Cerebellar nuclear complex (tissue), 1 donor: ENCODE measurements at places on chromosomes 6 and 20.

GRCh38 chr6:13260831-13261230, 67.5 kb downstream of the TBC1D7 start:
- DNase-seq, result no peak

DNA sequence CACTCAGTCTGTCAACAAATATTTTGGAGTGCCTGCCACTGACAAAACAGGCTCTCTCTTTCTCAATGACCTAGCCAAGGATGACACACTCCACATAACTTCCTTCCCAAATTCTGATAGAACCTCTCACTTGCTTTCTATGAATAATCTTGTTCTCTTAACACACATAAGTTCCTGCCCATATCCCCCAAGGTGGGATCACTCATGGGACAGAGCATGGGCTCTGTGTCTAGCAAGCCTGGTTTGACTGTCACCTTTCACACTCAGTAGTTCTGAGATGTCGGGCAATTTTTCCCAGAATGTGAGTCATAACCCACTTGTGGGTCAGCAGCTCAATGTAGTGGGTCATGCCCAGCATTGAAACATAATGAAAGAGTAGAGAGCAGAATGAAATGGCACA, 78.1 kb downstream of the LRFN2 start:
- no peak for DNase-seq

GRCh38 chr6:36169023-36170007, 27.2 kb upstream of the BRPF3 start:
- DNase-seq, result no peak

- DNase-seq, result no peak
These were observed 13.5 kb downstream of the THBS2 start for GRCh38 chr6:169240125-169240524.

DNA sequence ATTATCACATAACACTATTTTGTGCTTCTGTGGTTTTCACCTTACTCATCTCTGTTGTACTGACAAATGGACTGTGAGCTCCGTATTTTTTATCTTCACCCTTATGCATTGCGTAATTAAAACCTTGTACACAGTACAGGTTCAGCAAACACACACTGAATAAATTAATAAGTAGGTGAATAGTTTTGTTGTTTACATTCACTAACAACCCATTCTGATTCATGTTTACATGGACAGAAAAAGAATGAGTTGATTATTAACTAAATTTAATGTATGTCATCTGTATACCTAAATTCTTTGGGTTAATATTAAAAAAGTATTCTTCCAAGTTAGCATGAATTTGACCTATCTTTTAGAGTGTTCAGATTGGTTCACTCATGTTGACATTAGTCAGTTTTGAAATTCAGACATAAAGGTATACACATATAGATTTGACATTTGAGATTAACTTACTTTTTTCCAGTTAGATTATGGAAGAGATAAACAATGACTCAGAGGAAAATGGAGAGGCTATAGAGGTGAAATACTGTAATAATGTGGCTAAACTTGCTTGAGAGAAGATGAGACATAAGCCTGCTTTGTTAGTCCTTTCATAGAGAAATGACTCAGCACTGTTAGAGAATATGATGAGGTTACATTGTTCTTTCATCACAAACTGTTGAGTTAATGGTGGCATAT, 541.7 kb upstream of the FLRT3 start:
- DNase-seq, result no peak

DNA sequence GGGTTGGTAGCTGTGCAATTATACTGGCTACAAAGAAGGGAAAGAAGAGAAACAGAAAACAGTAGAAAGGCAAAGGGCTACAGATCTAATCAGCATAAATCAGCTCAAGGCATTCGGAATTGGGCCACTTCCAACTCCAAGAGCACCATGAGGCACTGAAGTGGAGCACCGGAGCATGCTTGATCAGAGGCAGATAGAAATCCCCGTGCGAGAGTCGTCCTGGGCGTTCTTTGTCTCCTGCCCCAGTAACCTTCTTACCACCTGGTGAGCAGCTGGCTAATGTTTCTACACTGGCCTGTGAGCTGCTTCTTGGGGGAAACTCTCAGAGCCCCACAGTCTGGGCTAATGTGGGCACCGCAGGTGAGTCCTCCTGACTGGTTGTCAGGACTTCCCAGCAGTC, 16.7 kb downstream of the NEDD9 start:
- no peak for DNase-seq

DNA sequence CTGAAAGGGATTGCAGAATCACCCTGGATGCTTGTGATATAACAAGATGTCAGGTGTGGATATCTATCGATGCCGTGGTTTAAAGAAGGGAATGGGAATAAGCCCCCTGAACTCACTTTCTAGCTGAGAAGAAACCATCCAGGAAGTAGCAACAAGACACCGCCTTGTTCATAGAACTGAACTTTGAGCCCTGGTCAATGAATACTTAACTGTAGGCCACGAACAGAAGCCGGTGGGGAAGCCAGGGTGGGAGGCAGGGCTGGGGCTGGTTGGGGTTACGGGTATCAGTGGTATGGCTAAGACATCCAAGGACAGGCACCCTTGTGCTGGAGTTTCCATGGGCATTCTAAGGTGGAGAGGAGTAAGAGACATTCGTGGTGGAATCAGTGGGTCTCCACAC, 61.0 kb downstream of the UST start:
- DNase-seq, result no peak
